ENCODE measurements at places on chromosomes 3 and 15.

DNA sequence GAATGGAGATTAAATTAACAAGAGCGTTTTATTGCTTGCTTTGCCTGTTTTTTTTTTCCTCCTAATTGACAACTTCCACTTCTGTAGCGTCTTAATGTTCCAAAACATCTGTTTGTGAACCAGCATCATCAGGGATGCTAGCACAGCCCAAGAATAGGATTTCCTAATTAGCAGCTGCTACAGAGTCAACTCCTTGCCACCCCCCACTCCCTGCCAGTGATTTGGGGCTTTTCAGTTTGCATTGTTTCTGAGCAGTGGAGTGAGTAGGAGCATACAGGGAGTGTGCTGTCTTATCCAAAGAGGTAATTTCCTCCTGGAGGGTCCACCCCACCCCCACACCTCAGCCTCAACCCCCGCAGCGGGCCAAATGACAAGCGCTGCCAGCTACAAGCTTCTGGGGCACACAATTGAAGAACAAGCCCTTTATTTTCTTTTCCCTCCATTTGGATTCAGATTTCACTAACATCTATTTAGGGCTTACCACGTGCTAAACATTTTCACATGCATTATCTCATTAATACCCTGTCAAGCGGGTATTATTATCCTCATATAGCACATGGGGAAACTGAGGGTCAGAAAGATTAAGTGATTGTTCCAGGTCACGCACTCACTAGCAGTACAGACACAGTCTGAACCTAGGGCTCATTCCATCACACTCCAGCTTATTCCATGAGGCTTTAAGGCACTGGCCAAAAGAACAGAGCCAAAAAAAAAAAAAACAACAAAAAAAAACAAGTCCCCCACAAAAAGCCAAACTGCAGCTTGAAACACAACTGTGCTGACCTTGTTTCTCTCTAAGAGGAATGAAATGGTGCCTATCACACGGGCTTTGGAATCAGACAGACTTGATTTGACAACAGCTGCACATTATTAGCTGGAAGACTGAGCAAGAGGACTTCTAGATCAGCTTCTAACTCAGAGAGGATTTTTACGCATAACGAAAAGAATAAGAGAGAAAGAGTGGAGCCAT lies 16.4 kb downstream of the HEG1 start:
- no peak for DNase-seq

DNA sequence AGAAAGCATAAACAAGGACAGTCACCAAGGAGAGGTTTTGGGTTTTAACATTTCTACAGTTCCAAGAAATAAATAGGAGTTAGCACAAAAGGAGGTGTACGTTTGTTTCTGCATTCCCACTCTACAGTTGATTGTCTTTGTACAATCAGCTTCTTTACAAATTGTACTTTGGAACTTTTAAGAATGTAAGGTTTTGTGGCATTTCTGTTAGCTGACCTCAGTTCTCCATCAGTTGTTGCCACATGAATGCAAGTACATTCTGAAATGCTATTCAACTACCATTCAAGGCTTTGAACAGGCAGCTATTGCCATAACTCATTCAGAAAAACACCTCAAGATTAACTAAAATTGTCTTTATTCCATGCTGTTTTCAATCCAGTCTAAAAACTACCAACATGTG lies 253.2 kb upstream of the UBE2E1 start:
- no peak for DNase-seq

DNA sequence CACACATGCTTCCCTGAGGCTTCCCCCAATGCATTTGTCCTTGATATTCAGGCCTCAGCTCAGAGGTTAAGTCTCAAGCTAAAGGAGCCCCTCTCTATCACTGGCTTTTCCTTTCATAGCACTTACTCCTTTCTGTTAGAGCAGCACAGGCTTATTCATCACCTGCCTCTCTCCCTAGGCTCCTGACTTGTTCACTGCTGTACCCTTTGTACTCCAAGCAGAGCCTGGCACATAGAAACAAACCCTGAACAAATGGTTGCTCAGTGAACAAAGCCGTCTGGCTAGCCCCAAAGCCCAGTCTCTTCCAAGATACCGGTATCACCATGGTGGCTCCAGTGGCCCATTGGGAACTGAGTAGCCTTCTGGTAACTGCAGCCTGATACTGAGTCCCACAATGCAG lies 231.1 kb upstream of the TRIM42 start:
- DNase-seq, result no peak

- DNase-seq, result no peak
Measured at GRCh38 chr3:134087060-134087974, 57.6 kb upstream of the SLCO2A1 start.

DNA sequence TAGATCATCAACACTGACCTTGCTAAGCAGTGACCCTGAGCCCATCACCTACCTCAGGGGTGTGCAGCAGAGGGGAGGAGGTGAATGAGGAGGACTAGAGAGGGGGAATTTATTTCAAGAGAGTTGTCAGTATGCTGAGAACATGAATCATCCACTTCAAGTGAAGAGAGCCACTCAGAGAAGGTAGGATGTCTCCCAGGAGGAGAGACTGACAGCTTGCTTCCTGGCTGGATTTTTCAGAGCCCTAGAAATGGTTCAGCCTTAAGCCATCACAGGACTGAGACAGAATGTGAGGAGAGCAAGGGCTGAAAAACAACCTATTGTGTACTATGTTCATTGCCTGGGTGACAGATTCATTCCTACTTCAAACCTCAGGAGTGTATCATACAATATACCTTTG lies 34.8 kb downstream of the CCNL1 start:
- no peak for DNase-seq

GRCh38 chr3:107817076-107817475 lies 273.8 kb downstream of the CD47 start:
- no peak for DNase-seq

Measured in SK-N-DZ (cell line).